ENCODE measurements at places on chromosomes 4 and X.
A peak's percentile ranks its signal among the peaks of the same experiment; 100 is the strongest.

DNA sequence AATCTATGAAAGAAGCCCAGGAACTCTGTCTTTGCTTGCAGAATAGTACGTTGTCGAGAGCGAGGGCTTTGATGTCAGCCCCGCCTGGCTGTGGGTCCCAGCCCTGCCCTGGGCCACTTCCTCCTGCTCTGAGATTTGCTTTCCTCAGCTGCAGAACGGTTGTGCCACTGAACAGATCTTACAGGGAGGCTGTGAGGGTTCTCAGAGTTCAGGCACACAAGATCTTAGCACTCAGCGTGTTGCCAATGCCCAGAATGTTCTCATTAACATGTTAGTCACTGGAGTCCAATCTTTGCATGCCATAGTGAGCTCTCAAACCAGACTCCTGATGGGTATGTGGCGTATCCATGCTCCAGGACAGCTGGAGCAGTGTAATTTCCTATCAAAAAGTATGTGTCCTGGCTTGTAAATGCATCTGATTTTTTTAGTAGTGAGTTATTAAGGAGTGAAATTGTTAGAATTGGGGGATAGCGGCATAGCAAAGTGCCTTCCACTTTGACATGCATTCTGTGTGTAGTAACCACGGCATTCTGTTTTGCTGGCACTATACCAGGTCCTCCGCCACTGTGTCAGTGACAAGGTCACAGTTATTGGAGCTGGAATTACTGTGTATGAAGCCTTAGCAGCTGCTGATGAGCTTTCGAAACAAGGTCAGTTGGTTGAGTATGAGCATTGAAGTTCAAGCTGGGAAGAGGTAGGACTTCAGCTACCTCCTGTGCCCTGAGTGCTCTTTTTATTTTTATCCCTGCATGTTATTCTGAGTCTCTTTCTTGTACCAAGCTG lies 31.6 kb downstream of the TKTL1 start:
- no peak for DNase-seq

GRCh38 chr4:20679951-20680350 lies 20.3 kb upstream of the PACRGL start:
- no peak for DNase-seq

DNA sequence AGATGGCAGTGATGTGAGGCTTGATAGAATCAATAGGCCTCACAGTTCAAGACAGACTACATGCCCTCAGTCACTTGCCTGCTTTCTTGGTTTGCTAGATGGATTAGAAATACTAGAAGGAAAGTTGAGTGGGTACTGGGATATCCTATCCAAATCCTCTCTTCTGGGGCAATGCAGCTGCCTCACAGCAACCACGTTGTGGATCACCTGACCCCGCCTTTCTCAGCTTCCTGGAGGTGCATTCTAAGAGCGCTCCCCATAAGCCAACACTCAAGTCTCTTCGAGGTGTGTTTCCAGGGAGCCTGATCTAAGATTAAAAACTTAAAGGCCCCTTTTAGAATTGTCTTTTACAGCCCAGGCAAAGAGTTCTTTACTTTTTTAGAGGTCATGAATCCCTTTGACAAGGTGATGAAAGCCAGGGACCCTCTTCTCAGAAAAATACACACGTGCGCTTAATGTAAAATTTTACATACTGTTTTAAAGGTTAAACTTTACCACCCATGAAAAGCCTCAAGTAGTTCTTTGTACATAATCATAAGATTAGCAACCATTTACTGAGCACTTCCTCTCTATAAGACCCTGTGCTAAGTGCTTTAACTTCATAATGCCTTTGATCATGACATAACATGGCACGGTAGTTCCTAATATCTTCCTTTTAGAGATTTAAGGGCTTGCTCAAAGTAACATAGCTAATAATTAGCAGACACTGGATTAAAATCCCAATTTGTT lies 840 bp upstream of the RPL34 start:
- no peak for DNase-seq

DNA sequence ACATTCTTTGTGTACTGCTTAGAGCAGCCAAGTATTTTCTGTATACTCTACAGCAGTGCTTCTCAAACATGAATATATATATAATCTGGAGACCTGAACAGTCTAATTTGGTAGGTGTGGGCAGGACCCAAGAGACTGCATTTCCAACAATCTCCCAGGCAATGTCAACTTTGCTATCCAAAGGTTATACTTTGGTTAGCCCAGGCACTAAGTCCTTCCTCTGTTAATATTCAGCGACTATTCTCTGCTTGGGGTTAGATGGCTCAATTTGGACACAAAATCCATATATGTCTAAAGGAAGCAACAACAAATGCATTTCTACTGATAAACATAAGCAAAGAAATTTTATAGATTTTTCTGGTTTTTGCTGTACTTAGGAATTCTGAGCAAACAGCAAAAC lies 480.0 kb upstream of the RPS6KA3 start:
- no peak for DNase-seq

GRCh38 chr4:174681723-174682300 lies 147.2 kb downstream of the GLRA3 start:
- DNase-seq = no peak

DNA sequence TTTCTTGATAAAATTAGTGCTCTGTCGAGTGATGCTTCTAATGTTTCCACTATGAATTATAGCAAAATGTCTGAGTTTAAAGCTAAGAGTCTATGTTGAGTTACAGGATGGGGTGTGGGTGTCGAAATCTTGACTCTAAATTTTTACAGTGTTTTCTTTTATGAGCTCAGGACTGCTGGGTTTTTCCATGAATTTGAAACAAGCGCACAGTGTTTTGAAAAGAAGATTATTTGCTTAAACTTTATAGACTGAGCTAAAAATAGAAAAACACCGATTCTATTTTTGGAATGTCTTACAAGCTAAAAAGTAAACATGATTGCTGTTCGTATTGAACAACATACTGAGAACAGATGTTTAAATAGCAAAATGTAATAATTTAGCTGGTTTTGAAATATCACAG lies 7.5 kb downstream of the PTTG2 start:
- no peak for DNase-seq

GRCh38 chr4:101762025-101762424 lies 28.5 kb upstream of the BANK1 start:
- DNase-seq = no peak

DNA sequence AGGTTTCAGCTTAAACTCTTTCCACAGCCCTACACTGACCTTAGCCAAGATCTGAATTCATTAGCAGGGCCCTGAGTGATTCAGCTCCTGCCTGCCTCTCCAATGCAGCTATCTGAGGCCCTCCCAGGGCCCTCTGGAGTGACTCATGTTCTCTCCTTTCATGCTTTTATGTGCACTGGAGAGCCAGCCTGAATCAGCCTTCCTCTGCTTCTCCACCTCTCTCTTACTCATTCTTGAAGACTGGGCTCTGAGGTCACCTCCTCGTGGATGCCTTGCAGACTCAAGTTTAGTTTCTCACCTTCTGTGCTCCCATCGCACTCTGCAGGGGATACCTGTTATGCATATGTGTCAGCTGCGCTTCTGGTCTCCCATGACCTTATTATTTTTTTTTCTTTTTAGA lies 3.1 kb upstream of the OCIAD2 start:
- DNase-seq = no peak

- no peak for DNase-seq
These were observed 47.4 kb downstream of the TEX13A start for GRCh38 chrX:105173071-105173470.

DNA sequence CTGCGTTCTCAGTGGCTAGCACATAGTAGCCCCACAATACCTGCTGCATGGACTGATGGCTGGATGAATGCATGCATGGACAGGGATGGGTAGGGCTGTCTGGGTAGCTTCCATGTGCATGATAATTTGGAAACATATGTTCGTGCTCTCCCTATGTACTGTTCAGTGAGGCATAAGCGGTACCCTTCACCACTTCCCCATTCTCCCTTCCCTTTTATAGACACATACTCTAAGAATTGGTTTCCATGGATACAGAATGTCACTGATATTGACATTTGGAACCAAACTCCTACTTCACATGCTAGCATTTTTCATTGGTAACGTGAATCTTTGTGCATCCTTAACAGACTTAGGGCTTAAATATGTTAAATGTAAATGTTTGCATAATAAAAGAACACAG lies 20.4 kb downstream of the USP46 start:
- DNase-seq = no peak

- DNase-seq = no peak
These were observed 9.9 kb downstream of the TMSB4X start for GRCh38 chrX:12984603-12985319.

DNA sequence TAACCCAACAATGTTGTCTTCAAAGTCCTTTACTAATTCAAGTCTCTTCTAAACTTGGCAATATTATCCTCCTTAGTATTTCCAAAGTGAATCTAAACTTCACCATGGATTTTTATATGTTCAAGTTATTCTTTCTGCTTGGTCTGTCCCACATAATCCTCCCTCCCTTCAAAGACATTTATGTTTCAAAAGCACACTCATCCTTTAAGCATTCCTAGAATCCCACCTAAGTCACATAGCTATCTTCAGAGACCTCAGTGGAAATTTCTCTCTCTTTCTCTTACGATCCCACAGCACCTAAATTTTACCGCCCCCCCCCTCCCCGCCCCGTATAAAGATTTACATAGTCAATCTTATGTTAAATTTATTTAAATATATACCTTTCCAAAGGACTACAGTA lies 314.9 kb upstream of the GRIA3 start:
- DNase-seq = no peak

- DNase-seq = no peak
These were observed 568 bp downstream of the NIPAL1 start for GRCh38 chr4:48017108-48017571.

DNA sequence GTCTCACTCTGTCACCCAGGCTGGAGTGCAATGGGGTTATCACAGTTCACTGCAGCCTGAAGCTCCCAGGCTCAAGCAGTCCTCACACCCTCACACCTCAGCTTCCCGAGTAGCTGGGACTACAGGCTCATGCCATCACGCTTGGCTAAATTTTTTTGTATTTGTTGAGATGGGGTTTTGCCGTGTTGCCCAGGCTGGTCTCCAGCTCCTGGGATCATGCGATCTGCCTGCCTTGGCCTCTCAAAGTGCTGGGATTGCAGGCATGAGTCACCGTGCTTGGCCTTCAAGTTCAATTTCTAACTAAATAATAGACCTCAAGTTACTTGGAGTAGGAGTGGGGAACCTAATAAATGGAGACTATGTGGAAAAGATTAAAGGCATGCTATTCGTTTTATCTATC lies 48.9 kb downstream of the MND1 start:
- no peak for DNase-seq

DNA sequence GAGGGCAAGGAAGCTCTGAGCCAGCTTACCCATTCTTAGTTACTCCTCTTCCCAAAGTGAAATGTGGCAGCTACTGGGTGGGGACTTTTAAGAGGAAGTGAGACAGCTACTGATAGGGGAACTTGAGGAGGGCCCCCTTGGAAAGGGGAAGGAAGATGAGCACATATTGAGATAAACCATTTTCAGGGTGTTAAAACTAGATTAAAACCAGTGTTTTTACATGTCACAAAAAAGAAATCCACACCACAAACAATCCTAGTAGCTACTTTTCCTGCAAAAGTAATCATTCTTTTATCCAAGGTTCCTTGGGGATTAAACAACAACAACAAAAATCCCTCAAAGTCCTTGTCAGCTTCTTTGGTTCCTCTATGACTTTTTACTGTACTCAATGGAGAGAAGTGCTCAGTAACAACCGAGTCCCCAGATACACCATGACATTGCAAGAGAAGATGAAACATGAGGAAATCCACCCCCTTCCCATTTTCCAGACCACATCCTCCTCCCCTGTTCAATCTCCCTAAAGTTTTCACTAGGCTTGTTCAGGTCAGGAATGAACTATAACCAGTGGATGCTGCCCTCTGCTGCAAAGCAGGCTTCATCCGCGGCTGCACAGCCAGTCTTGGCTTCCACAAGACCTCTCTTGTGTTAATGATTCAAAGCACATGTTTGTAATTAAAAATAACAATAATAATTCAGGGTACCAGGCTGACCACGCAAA lies 113.5 kb upstream of the TMEM164 start:
- no peak for DNase-seq

- DNase-seq = no peak
These were observed 64.6 kb upstream of the PAGE1 start for GRCh38 chrX:49760290-49760890.

GRCh38 chr4:62513306-62513705 lies 1313.2 kb downstream of the ADGRL3 start:
- DNase-seq = no peak

- DNase-seq = no peak
These were observed 15.8 kb upstream of the ANAPC4 start for GRCh38 chr4:25361253-25361652.

DNA sequence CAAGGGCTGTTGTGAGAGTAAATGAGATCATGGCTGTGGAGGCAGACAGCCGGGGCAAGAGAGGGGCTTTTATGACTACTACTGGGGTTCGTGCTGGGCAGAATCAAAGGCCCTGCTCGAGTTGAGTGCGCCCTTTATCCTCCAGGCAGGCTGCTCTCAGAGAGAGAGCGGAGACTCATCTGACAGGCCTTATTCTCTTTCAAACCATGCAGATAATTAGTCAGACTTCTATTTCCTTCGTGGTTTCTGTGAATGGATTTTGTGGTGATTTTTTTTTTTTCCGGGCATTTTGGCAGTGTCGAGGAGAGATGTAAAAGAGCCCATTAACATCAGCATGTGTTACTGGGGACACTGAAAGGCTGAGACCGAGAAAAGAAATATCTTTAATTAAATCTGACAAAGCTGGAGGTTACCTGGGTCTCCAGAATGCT lies 73.6 kb downstream of the MED28 start:
- DNase-seq = no peak

DNA sequence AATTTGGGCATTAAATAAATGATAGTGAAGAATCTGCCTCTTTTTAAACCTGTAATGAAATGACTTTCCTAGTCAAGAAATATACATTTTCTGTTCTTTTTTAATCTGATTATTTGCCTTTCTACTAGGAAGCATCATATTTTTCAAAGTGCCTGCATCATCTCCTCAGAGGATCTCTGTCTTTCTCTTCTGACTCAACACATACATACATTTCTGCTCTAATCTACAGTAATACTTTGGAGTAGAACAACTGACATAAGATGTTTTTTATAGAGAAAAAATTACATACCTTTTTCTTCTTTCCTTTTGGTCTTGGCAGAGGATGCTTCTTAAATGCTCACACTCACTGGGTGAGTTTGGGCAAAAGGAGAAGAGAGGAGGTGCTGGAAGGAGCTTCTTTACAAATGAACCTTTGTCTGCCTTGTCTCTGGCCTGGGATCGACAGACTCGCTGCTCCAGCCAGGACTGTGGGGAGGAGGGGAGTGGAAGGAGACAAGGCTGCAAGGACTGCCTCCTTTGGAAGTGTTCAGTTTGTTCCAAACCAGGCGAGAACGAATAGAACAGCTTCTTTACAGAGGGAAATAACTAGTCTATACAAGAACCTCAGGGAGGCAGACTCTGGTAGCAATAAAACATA lies at the start of gene SCRG1:
Gene SCRG1, minus strand, starts transcription at position 338 of the 637 bp plus-strand sequence. CDS start 7,702 bp downstream, outside the sequence.
- DNase-seq = no peak

GRCh38 chrX:129111081-129111798 lies 412.1 kb downstream of the SMARCA1 start:
- no peak for DNase-seq

- DNase-seq = no peak
These were observed 22.9 kb downstream of the PAGE2 start for GRCh38 chrX:55111578-55112254.

- DNase-seq = no peak
These were observed 209.5 kb upstream of the PPP3CA start for GRCh38 chr4:101556842-101557241.

- peak; percentile 32 for DNase-seq
These were observed 53.2 kb upstream of the ABCG2 start for GRCh38 chr4:88211473-88212252.
